ENCODE measurements at places on chromosomes 11 and 22.

DNA sequence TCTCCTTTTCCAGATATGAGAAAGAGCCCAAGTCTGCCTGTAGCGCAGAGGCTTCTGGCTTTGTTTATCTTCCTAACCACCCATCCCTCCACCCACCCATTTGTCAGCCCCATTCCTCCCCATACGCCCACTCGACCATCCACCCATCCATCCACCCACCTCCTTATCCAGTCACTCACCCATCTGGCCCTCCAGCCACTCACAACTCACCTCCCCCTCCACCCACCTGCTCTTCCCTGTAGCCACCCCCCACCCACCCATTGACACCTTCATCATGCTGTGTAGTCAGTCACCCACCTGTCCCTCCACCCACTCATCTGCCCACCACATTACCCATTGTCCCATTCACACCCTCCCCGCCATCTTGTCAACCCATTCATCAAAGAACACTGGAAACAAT lies 5.5 kb downstream of the CST6 start:
- DNase-seq = no peak

GRCh38 chr22:43449205-43449830 lies 37.5 kb downstream of the MPPED1 start:
- no peak for DNase-seq

DNA sequence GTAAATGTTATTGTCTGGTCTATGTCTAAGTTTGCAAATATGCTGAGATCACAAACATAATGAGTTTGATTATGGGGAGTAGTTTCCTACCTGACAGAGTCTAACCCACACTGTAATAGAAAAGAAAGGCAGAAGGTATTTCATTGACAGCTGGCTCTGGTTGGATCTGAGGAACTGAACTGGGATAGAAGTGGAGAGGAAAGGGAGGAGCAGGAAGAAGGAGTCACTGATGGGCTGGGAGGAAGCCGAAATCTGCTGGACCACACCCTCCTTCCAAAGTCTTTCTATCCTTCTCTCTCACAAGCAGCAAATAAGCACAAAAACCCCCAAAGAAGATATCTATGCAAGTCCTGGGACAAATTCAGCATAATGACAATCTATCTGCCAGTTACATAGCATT lies 11.7 kb downstream of the BLID start:
- DNase-seq = no peak

DNA sequence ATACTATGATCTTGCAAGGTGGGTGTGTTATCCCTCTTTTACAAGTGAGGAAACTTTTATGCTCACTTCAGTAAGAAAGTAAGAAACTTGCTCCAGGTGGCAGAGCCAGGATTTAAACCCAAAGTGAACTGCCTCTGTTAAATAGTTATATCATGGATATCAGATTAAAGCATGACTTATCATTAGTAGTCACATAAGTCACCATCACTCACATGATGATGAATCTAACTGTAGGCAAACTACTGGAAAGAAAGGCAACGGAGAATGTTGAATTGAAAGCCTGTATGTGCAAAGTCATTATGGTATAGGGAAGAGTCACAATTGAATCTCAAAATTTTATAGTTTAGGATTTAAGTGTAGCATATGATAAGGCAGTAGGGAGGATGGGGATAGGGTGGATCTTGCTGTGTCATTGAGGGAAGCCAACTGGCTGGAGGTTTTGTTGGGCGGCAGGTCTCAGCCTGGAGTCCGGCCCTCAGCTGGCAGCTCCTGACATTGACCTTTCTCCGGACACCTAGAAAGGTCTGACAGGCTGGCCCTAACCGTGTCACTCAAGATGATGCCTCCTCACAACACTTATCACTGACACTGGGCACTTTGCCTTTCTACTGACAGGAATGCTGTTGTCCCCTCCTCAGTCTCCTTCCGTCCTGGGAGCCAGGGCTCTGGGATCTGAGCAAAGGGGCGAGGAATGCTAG lies 98.3 kb downstream of the EMSY start:
- DNase-seq = no peak

GRCh38 chr11:16027621-16028020 lies 328.7 kb downstream of the SOX6 start:
- DNase-seq = no peak

- peak; percentile 39 for DNase-seq
Observed at GRCh38 chr11:123707606-123708205, 33.8 kb downstream of the ZNF202 start.

- DNase-seq = no peak
Observed at GRCh38 chr11:68043349-68044144, 4.7 kb downstream of the TCIRG1 start.

GRCh38 chr11:122108192-122108799 lies 7.7 kb downstream of the BLID start:
- DNase-seq = no peak

- no peak for DNase-seq
Observed at GRCh38 chr11:119889111-119889510, 160.1 kb upstream of the NECTIN1 start.

DNA sequence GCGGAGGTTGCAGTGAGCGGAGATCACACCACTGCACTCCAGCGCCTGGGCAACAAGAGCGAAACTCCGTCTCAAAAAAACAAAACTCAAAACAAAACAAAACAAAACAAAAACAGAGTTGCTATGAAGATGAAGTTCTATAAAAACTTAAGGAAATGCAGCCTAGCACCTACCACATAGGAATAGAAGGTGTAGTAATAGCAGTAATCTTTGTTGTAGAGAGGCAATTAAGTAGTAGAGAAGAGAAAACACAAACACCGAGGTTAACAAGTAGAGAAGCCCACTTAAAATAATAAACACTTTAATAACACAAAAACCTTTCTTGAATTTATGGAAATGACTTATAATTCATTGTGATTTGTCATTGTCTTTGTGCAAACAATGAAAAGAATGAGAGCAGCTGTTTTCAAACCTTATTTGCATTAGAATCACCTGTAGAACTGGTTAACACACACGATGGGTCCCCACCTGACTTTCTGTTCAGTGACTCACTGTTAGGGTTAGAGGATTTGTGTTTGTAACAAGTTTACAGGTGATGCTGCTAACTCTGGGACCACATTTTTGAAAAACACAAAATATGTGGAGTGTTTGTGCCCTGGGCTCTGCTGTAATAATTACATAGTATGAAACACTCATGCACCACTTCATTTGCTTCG lies 43.1 kb downstream of the TYR start:
- DNase-seq = no peak

GRCh38 chr22:47174671-47175112 lies 412.2 kb downstream of the TBC1D22A start:
- no peak for DNase-seq

DNA sequence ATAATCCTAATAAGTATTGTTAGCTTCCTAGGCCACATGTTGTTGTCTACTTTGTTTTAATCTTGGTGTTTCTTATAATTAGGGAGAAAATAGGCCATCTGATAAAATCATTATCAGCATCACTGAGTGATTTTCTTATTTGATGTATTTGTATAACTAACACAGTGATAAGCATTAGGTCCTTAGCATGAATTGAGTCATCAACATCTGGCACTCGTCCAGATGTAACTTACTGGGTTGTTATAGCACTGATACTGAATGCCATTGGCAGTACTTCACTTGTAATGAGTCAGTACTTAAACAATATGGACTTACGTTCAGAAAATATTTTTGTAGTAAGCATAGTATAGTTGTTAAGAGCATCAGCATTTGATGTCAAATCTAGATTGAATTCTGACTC lies 16.2 kb downstream of the API5 start:
- no peak for DNase-seq

GRCh38 chr22:33666279-33666960 lies 253.9 kb downstream of the LARGE1 start:
- no peak for DNase-seq

DNA sequence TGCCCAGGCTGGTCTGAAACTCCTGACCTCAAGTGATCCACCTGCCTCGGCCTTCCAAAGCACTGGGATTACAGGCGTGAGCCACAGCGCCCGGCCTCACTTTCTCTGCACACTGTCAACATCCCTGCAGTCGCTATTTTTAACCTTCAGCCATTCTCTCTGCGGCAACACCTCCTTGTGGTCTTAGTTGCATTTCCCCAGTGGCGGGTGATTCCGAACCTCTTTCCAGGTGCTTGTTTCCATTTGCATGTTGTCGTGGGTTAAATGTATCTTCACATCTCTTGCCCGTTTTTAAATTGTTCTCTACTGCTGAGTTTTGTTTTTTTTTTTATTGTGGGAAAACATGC lies 2.2 kb upstream of the SCT start:
- no peak for DNase-seq
